Liver (tissue), 10 donors: ENCODE measurements at places on chromosomes 7 and 10.

DNA sequence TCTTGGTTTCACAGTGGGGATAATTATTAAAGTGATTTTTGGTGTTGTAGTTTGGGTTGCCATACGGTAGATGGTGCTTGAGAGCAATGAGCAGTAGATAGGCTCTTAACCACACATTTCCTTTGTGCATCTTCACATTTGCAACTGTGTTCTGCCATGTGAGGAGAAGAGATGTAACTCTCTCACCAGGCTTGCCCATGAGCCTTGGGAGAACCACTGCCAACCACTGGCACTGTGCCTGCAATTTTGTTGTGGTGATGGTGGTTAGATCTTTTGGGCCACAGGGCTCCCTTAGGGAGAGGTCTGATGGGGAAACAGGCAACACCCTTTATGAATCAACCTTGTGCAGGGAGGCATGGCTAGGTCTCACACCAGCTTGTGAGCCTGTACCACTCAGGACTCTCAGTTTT lies 204.3 kb downstream of the CCDC7 start:
- no peak for DNase-seq

- DNase-seq = no peak
Measured at GRCh38 chr7:121390617-121391016, 5.5 kb downstream of the FAM3C start.

GRCh38 chr10:99631496-99631895 lies 11.3 kb upstream of the SLC25A28 start:
- DNase-seq = no peak

- DNase-seq = no peak
Measured at GRCh38 chr7:12648704-12649261, 38.6 kb upstream of the ARL4A start.

GRCh38 chr10:100128951-100129350 lies 47.3 kb upstream of the CPN1 start:
- no peak for DNase-seq

DNA sequence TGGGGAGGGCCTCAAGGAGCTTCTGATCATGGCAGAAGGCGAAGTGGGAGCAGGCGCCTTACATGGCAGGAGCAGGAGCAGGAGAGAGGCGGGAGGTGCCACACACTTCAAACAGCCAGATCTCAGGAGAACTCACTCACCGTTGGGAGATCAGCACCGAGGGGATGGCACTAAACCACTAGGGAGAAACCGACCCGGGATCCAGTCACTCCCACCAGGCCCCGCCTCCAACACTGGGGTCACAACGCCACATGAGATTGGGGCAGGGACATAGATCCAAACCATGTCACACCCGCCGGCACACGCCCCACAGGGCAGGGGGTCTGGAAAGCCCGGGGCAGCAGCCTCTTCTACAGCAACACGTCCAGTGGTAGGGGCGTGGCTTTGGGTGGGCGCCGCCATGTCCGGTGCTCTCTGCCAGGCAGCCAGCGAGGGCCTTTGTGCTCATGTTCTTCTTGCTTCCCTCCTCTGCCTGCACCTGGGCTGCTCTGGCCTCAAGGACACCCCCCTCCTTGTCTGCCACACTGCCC lies 233.8 kb upstream of the SHH start:
- DNase-seq = no peak

GRCh38 chr10:114404171-114405010 lies at the start of gene AFAP1L2:
TSS of gene AFAP1L2 (minus strand) at chr10:114404502. CDS start at chr10:114404455, 47 bp downstream.
- DNase-seq = no peak

DNA sequence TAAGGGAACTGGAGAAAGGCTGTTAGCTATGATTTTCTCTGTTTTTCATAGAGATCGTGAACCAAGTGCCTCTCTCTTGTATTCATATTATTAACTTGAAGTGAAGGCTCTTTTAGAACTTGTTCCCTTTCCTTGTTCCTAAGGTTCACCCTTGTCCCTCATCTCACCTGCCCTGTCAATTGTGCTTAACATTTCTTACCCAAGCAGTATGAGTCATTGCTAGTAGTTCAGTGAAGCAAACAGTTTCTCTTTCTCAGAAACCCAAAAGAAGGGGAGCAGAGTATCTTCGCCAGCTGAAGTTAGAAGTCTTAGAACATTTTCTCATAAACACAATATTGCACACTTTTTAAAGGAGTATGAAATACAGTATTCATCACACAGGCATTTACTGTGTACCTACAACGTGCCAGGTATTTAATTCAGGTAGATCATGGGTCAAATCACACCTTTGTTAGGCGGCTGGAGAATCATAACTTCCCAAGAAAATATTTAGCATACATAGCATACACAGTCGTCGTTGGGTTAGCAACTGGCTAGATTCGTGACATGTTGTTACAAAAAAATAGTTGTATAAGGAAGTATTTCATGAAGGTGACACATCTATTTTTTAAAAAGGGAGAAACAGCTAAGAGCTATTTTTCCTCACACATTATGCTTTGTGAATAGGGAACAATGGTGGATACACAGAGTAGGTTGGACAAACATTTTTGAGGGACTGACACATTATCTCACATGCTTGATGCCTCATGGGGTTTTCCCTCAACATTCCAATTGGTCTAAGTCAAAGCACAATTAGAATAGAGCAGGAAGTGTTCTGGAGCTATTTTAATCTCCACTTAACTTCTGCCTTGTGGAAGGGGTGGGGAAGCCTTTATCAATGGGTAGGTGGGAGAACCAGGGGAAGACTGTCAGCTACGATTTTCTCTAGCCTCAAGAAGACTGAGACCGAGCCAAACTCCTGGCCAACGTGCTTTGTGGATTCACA lies 13.2 kb downstream of the HDAC9 start:
- no peak for DNase-seq

GRCh38 chr10:75018251-75018650 lies 93.2 kb upstream of the SAMD8 start:
- no peak for DNase-seq

DNA sequence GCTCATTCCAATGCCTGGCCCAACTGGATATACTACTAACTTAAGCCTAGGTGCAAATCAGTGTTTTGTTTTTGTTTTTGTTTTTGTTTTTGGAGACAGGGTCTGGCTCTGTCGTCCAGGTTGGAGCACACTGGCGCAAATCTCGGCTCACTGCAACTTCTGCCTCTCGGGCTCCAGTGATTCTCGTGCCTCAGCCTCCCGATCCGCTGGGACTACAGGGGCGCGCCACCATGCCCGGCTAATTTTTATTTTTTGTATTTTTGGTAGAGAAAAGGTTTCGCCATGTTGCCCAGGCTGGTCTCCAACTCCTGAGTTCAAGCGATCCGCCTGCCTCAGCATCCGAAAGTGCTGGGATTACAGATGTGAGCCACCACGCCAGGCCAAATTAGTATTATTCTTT lies 1.6 kb downstream of the PPP3CB start:
- no peak for DNase-seq

DNA sequence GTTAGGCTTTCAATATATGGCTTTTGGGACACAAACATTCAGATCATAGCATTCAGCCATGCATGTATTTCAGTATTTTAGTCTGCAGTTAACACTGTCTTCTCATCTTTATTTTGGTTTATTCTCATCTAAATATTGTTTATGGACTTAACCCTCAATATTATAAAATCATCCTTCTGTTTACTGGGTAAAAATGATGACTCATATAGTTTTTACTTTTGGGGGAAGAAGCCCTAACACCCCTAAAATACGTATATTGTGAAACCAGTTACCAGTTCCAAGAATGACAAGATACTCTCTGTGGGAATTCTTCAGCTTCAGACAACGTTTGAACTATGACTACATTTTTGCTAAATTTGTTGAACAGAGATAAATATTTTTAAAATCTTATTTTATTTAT lies 505.4 kb downstream of the LRMDA start:
- no peak for DNase-seq

DNA sequence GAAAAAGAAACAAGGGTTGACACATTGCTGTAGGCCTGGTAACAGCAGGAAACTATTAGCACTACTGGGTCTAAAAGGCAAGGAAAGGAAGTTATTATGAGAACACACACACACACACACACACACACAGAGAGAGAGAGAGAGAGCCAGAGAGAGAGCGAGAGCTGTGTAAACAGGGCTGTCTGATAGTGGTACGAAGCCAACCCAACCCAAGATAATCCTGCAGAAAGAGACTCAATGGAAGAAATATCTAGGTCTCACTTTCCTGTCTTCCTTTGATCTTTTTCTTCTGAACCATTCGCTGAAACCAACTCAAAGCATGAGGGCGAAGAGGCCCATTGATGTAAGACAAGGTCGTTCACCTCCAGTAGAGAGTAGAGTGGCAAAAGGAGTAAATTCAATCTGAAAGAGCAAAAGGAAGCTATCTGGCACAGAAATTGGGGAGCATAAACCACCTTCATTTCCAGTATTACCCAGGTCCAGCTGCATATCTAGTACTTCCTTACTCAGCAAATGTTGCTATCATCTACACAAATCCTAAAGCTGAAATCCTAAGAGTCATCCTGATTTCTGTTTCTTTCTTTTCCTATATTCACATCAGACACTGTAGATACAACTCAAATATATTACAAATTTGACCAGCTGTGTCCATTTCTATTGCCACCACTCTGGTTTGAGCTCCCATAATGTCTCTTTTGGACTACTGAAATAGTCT lies 110.2 kb downstream of the TMEM26 start:
- DNase-seq = no peak

- no peak for DNase-seq
Measured at GRCh38 chr7:131412031-131412430, 84.4 kb downstream of the MKLN1 start.

- no peak for DNase-seq
Measured at GRCh38 chr10:132879408-132880127, 62.8 kb downstream of the CFAP46 start.

GRCh38 chr7:139741789-139742344 lies 35.9 kb downstream of the HIPK2 start:
- DNase-seq = no peak

DNA sequence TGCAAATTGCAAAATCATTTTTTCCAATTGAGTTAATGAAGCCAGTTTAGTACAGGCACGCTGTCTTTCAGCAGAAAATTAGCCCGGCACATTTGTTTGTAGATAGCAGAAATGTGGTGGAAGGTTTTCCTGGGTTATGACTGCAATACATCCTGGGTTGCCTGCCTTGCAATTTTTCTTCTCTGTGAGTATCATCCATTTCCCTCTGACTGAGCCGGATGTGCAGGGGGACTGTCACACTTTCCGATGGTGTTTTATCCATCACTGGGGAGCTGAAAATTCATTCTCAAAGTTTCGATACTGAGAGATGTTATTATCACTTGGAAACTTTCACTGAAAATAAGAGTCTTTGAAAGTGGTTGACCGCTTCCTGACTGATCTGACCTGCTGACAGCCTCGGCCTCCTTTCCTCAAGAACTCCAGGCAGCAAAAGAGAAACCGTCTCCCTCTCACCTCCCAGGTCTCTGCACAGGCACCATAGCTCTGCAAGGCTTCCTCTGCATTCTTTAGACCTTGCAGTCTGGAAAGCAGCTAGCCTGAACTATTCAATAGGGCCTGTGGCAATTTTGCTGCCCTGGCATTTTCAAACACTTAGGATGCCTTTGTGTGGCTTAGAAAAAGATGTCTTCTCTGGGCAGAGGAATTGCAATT lies 320.8 kb upstream of the NRP1 start:
- DNase-seq = no peak

DNA sequence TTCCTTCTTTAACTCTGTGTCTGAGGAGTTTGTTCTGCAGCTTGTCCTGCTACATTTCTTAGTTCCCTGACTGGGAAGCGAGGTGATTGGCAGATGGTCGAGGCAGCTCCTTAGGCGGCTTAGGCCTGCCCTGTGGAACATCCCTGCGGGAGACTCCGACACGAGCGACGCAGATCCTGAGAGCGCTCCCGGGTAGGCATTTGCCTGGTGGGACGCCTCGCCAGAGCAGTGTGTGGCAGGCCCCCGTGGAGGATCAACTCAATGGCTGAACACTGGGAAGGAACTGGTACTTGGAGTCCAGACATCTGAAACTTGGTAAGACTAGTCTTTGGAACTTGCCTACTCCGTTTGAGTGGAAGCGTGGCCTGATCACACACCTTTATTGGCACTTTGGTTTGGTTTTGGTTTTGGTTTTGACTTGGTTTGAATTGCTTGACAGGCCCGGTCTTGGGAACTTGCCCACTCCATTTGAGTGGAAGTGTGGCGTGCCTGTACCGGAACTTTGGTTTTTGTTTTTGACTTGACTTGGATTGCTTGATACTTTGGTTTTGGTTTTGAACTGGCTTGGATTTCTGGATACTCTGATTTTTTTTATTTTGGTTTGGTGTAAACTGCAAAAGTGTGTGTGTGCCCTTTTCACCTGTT lies 42.6 kb downstream of the MAP3K8 start:
- DNase-seq = no peak

DNA sequence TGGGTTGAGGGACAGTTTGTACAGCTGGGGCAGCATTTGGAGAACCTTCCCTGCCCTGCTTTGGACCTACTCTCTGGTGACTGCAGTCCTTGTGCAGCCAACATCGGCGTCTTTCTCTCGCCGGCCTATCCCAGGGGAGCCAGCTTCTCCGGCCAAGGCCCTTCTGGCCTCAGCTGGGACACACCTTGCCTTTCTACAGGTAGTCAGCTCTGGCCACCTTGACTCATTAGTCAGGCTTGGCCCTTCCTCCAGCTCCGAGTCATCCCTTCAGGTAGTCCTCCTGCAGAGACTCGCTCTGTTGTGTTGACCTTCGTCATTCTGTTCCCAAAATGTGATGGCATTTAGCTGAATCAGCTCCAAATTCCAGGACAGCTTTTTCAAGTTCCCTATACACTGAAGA lies 145.0 kb upstream of the CHST15 start:
- DNase-seq = no peak

DNA sequence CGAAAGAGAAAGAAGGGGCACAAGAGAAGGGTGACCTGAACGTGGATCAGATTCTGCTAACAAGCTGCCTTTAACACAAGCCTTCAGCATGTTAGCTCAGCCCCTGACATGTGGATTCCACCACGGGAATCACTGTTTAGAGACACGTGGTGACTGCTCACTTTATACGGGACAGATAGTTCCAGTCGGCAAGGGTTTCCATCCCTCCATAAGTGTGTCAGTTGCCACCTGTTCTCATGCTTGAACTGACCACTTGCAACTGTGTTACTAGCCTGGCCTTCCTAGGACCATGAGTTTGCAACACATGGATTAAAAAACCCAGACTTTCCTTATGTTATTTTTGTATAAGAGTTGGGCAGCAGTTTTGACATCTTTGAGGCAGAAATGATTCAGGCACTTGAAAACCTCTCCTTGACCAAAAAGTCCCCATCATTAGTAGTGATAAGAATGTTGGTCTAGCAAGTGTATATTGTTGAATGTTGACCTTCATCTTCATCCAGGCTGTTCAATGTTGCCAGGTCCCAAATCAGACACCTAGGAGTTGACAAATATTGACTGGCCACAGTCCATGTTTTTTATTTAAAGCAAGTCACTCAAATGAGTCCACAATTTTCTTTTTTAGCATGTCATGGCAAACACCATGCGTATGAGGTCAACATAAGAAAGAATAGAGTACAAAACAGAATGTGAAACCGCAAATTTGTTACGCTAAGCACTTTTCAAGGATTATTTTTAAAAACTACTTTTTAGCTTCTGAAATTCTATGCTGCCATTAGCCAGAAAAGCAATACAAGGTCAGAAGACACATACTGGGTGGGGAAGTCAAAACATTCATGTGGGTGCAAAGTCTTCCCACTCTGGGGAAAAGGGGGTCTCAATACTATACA lies 101.6 kb downstream of the ABLIM1 start:
- DNase-seq = no peak

- DNase-seq = no peak
Measured at GRCh38 chr7:36261019-36261754, 108.1 kb downstream of the EEPD1 start.
